Dermis blood vessel endothelial cell (primary cell): ENCODE measurements at places on chromosomes 1 and 21. TPM values are rescaled to one million over a fixed set of nuclear protein-coding genes. Genes with fewer than 3 reads are reported as not detected.

The VCAM1 gene
- 6.2 and 24.5 TPM in 2 replicates for total RNA-seq

The MYOG gene
- not detected in 2 replicates for total RNA-seq

The TCHHL1 gene
- not detected in 2 replicates for total RNA-seq

The CBR1 gene
- total RNA-seq: 37.3 and 84.5 TPM in 2 replicates

GRCh38 chr1:212233321-212233720 is 51.9 kb upstream of the PPP2R5A start:
- DNase-seq: no peak

- DNase-seq: no peak
These were observed 51.1 kb upstream of the PDC start for GRCh38 chr1:186511761-186512637.

- DNase-seq: no peak
These were observed 160.8 kb upstream of the SAMSN1 start for GRCh38 chr21:14706712-14707510.

- no peak for DNase-seq
These were observed 667.1 kb upstream of the PKN2 start for GRCh38 chr1:88016947-88017346.

- no peak for DNase-seq
These were observed 189.1 kb upstream of the RNPC3 start for GRCh38 chr1:103336408-103336807.
